Activated T-helper 1 cell treated with anti-CD3 and anti-CD28 coated beads, Interleukin-12 subunit alpha, Interleukin-12 subunit beta, Interleukin-2, Interleukin-4 antibody, amounts not matched to agents 30 ng/mL and 10 ng/mL and 1 ng/mL, durations not matched to agents 14 hours and 24 hours and 36 hours (primary cell): ENCODE measurements at places on chromosomes 13 and 19.

DNA sequence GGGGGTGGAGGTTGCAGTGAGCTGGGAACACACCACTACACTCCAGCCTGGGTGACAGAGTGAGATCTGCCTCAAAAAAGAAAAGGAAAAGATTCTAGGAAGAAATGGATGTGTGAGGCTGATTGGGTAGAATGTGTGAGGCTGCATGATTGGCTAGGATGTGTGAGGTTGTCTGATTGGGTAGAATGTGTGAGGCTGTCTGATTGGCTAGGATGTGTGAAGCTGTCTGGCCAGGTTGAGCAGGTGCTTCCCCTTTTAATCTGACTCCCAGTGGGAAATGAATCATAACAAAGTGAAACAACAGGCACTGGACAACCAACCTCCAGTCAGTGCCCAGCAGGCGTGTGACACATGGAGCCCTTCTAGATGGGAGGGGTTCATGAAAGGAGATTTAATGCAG, 14.7 kb downstream of the C13orf46 start:
- no peak for DNase-seq

- DNase-seq, result no peak
Measured at GRCh38 chr19:13803038-13803437, 7.8 kb downstream of the ZSWIM4 start.

GRCh38 chr13:113777311-113778260, 18.6 kb downstream of the TMEM255B start:
- no peak for DNase-seq

DNA sequence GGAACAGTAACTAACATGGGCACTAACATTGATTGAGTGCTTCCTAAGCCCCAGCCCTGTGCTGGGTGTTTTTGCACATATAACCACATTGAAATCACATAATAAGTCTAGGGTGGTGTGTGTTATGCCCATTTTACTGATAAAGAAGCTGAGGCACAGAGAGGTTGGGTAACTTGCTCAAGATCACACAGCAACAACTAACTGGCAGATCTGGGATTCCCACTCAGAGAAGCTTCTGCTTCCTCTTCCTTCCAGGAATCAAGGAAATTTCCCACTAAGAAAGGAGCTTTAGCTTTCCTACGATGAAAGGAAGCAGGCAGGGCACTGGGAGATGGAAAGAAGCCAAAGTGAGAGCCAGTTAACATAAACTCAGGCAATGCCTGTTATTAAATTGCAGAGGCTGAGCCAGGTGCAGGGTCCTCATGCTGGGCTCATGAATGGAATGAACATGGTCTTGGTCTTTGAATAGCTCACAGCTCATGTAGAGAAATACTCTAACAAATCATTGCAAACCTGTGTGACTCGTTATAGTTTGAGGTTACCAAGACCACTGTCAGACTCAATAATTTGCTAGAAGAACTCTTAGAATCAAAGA, 10.1 kb downstream of the SSC5D start:
- no peak for DNase-seq

DNA sequence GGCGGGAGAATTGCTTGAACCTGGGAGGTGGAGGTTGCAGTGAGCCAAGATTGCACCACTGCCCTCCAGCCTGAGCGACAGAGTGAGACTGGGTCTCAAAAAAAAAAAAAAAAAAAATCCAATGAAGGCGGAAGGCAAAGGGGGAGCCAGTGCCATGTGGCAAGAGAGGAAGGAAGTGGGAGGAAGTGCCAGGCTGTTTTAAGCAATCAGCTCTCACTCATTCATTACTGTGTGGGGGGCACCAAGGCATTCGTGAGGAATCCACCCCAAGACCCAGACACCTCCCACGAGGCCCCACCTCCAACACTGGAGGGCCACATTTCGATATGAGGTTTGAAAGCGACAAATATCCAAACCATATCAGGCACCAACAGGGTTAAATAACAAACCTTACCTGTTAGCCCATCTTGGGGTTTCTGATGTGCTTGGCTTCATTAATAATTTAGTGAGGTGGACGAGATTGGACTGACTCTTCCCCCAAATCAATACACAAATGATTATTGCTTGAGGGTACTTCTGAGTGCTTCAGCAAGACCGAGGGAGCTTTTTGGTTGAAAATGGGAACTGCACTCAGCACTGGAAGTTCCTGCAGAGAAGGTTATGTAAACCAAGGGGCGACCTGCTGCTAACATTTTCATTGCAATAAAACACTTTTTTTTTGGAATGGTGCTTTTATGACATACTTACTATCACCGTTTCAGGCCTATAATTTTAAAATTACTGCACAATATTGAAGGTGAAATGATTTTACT, 7.5 kb upstream of the LRP3 start:
- DNase-seq, result no peak
